ENCODE measurements at places on chromosomes 13 and 19. TPM values are rescaled to one million over a fixed set of nuclear protein-coding genes. Genes with fewer than 3 reads are reported as not detected.

RASAL3 gene
- 179 TPM for total RNA-seq

CEACAM3 gene
- not detected for total RNA-seq

KLK12 gene
- not detected for total RNA-seq

LRRC4B gene
- not detected for total RNA-seq

DNA sequence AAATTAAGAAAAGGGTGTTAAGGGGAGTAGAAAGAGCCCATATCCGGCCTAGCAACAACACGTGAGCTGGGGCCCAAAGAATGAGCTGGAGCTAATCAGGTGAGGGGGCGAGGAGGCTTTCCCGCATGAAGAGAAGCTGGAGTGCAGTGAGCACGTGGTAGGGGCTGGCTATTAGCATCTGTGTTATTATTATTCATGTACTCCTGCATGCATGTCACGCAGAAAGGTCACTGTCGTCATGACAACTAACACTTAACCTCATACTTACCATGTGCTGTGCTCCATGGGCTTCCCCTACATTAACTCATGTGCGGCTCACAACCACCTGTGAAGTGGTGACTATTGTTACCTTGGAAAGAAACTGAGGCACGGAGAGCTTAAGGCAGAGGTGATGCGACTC, 227.6 kb upstream of the UBL3 start:
- no peak overlapping the region for H3K4me3 ChIP-seq
- H3K36me3 ChIP-seq, result no peaks in the 10 kb centered on the region
- H3K27me3 ChIP-seq, result peaks cover 3% of the 10 kb centered on the region

DNA sequence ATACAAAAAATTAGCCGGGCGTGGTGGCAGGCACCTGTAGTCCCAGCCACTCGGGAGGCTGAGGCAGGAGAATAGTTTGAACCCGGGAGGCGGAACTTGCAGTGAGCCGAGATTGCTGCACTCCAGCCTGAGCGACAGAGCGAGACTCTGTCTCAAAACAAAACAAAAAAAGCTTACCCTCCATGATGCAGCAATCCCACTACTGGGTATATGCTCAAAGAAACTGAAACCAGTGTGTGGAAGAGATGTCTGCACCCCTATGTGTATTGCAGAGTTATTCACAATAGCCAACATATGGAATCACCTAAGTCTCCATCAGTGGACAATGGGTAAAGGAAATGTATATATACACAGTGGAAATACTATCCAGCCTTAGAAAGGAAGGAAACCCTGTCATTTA, 19.6 kb upstream of the TTYH1 start:
- H3K27me3 ChIP-seq, result peaks cover 13% of the 10 kb centered on the region
- H3K36me3 ChIP-seq, result no peaks in the 10 kb centered on the region

DNA sequence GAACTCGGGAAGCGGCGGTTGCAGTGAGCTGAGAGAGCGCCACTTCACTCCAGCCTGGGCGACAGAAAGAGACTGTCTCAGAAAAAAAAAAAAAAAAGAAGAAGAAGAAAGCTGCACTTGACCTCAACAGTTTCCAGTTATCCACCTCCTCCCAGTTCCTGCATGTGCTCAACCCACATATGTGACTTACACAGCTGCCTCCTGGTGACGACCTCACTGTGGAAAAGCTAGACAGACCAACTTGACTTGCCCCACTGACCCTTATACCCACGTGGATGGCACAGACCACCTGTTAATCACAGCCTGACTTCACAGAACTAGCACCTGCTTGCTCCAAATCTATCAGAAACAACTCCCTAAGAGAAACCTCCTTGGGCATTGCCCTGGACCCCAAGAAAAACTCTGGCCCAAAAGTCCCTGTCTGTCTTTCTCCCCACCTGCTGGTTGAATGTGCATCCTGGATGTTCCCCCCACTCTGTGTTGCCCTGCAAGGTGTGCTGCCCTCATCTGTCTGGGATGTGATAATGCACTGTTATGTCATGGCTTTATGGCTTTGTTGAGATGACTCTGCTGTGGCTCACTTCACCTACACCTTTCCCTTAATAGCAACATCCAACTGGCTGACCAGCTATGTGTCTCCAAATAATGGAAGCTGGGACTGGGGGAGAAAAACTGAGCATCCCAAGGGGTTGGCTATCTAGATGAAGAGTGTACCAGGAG, 2.8 kb downstream of the ZNF20 start:
- H3K4me1 ChIP-seq, result peaks cover 31% of the 10 kb centered on the region
- no peaks in the 10 kb centered on the region for H3K27me3 ChIP-seq
- DNase-seq, result no peak
- H3K27ac ChIP-seq, result no peak overlapping the region
- H3K36me3 ChIP-seq, result peaks cover 61% of the 10 kb centered on the region

DNA sequence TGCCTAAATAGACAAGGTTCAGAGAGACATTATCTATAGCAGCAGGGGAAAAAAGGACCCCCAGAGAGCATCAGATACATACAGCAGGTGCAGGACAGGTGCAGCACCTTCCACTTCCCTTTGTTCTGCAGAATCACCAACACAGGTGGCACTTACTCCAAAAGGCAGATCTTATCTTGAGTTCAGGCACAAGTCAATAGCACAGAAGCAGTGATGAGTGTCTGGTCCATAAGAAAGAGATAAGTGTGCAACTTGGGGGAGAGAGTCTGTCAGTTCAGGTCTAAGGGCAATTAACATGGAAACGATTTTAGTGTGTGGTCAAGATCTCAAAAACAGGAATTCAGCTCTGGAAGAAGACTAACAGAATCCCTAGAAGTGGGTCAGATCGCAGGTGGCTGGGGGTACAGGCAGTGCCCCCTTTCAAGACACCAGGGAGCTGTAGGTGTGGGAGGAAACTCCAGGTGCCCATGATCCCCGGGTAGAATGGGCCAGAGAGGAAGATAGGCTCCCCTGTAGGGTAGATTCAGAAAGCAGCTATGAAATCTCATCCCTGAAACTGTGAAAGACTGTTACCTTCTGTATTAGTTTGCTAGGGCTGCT, 40.6 kb downstream of the TNFSF11 start:
- H3K4me1 ChIP-seq, result no peaks in the 10 kb centered on the region
- no peak overlapping the region for H3K4me3 ChIP-seq

DNA sequence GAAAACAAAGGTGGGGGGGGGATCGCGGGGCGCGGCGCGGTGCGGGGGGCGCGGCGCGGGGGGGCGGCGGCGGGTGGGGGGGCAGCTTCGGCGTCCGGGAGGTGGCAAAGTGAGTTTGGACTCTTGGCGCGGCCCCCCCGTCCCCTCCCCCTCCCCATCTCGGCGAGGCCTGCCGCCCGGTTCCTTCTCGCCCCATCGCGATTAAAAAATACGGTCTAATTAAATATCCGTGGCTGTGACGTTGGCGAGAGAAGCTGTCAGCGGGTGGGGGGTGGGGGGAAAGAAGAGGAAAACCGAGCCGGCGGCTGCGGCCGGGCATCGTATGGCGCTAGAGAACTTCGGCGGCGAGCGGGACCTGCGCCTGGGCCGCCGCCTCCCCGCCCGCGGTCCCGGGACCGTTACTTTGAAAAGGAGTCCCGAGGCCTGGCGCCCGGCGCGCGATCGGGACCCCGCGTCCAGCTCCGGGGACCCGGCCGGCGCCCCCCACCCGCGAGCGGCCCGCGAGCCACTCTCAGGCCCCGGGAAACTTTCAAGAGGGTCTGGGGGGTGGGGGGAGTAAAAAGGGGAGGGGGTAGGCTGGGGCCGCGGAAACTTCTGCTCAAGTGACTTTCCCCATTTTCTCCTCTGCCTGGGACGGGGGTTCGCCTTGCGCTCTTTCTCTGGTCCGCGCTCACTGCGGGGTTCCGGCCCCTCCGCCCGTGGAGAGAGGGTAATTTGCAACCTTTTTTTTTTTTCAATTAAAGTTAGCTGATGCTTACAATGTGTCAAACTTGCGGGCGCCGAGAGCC, 146.3 kb upstream of the ZNF536 start:
- H3K36me3 ChIP-seq, result peaks cover 10% of the 10 kb centered on the region
- peaks cover 23% of the 10 kb centered on the region for H3K4me1 ChIP-seq
- peaks cover 73% of the 10 kb centered on the region for H3K27me3 ChIP-seq
- no peak for DNase-seq
- H3K4me3 ChIP-seq, result peak overlapping the region; percentile 38
- no peak overlapping the region for H3K27ac ChIP-seq

GRCh38 chr19:48424694-48425219, 21.0 kb upstream of the GRWD1 start:
- DNase-seq, result no peak
- H3K36me3 ChIP-seq, result no peaks in the 10 kb centered on the region
- peaks cover 6% of the 10 kb centered on the region for H3K27me3 ChIP-seq

DNA sequence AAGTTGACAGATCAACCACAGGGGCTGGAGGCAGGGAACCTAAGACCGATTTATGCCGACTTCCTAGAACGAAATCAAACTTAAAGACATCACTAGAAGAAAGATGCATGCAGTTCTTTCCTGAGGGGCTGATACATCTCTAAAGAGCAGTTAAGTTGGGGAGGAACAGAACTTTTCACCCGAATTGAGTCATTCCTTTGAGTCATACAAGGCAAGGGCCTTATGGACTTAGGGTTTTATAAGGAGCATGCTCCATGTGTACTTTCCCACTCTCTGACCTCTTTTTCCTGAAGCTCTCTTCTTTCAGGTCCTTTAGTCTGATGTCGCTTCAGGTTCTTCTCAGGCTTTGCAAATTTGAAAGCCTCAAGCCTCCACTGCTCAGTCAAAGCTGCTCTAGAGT, 7.9 kb upstream of the FBXL3 start:
- H3K4me3 ChIP-seq, result no peak overlapping the region
- peaks cover 1% of the 10 kb centered on the region for H3K4me1 ChIP-seq
- H3K27ac ChIP-seq, result no peak overlapping the region
- no peaks in the 10 kb centered on the region for H3K27me3 ChIP-seq
- no peak for DNase-seq
- H3K36me3 ChIP-seq, result peaks cover under 1% of the 10 kb centered on the region

All from activated CD4-positive, alpha-beta memory T cell treated with anti-CD3 and anti-CD28 coated beads, Interleukin-2, amount 10 ng/mL, durations not matched to agents 7 days and 5 days (primary cell).